ENCODE measurements at places on chromosomes 3 and 15. TPM values are rescaled to one million over a fixed set of nuclear protein-coding genes. Genes with fewer than 3 reads are reported as not detected.
A peak's percentile ranks its signal among the peaks of the same experiment; 100 is the strongest.

GRCh38 chr15:42723068-42723467 is 13.9 kb downstream of the CDAN1 start:
- no peak for DNase-seq

Gene PAQR9
- not detected for total RNA-seq

DNA sequence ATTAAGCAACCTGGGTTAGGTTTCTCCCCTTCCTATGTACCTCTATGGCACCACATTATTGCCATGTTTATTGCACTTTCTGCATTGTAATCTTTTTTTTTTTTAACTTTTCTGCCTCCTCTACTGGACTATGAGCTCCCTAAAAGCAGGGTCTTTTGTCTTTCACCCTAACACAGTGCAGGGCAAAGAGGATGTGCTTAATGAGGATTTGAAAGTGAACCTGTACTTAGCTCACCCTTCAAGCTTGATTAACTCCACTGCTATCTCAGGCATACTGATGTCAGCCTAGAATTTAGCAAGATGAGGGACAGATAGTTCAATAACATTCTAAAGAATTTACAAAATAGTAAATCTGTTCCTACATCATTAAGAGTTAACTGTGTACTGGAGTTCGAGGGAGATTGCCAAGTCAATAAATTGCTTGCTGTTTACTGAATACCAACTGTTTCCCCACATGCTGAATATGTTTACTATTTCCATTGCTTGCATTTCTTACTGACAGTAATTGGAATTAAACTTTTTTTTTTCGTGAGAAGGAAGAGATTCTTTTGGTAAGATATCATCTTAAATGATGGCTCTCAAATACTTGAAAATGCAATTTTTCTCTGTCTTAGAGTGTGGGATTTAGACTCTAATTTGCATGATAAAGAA is 15.7 kb upstream of the PPARG start:
- DNase-seq, result no peak

DNA sequence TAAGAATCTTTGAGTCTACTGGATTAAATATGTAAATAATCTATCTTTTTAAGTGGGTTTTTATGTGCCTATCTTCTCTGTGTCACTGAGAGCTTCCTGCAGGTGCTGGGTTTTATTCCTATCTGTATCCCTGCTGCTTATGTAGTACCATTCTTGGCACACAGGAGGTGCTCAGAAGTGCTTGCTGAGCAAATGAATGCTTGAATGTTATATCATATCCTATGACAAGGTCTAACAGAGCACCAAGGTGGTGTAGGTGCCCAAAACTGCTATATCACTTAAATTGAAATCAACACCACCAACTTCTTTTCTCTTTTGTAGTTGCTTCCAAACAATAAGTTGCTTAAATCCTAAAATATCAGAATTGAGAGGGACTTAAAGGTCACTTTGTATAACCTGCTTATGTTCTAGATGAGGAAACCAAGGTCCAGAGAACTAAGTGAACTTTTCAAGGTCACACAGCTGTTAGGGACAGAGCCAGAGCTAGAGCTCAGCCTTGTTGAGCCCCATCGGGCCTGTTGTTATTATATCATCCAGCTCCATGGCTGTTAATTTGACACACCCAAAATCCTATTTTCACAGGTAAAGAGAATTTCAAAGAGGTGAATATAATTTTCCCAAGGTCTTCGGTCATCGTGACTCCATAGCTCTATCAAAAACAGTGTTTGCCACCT is 46.0 kb downstream of the CCNL1 start:
- DNase-seq, result no peak

- peak; percentile 60 for DNase-seq
Measured at GRCh38 chr15:31387479-31388118, 61.0 kb downstream of the KLF13 start.

DNA sequence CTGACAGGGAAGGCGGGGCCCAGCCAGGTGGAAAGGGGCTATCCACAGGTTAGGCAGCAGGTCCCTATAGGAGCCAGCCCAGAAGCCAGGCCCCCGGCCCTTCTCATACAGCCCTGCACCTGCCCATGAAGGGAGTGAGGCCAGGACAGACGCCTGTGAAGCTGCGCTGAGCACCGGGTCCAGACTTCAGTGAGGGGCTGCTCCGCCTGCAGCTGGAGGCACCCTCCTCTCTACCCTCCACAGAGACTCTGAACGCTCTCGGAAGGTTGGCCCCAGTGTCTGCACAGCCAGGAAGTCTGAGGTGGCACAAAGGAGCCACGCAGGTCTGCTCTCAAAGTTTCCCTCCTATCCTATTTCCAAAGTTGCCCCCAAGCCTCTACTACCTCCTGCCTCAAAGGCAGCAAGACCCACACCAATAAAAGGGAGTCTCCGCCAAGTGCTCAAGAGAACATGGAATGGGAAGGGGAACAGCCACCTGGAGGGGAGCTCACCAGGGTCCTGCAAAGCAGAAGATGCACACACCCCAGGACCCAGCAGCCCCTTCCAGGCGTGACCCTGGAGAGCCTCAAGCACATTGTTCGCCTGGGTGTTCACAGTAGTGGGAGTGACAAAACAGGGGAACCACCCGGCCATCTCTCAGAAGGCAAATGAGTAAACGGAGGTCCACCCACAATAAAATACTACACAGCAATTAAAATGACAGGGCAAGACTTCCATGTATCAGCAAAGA is 19.5 kb downstream of the XXYLT1 start:
- no peak for DNase-seq

DNA sequence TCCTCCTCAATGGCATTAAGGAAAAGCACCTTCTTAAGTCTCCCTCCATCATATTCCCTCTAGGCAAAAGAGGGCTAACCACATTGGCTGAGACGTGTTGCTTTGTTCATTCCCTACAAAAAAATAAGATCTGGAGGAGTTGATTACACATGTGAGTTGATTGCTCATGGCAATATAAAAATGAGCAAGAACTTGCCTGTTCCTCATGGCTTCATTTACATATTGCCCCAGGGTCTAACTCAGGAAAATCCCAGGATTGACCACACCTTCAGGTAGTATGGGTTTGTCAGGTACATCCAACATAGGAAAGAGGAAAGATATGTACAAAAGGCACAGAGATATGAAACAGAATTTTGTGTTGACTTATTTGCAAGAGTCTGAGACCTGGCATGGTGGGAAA is 35.5 kb downstream of the NFKBIZ start:
- DNase-seq, result no peak

DNA sequence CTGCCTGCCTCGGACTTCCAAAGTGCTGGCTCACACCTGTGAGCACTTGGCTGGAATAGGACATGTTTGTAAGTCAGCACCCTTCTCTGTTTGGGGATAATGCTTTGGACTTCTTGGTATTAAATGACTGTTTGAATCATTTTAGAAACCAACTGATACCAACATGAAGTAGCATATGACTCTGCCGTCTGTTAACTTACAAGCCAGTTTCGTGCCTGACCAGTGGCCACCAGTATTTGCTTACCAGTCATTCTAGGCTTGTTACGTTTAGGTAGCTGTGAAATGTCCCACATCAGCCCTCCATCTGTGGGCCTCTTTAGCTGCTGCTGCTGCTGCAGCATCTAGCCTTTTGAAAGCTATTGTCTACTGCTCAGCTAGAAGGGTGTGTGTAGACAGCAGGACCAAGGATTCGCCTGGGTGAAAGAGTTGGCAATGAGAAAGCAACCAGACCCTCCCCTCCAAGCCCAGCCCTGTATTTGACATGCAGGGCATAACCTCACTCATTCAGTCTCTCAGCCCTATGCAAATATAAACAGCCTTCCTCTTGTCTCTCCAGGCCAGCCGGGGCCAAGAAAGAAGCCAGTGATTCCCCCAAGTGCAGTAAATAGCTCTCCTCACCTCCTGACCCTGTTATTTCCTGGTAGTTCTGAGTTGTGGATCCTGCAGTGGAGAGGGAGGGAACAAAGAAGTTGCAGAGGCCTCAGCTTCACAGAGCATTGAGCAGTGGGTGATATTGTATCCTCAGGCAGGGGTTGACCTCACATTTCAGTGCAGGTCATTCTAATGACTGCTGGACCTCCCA is 51.0 kb downstream of the NKIRAS1 start:
- DNase-seq, result peak; percentile 24

Gene NANOGP8
- total RNA-seq, result not detected

Gene TNFAIP8L3
- total RNA-seq, result 8.2 TPM

DNA sequence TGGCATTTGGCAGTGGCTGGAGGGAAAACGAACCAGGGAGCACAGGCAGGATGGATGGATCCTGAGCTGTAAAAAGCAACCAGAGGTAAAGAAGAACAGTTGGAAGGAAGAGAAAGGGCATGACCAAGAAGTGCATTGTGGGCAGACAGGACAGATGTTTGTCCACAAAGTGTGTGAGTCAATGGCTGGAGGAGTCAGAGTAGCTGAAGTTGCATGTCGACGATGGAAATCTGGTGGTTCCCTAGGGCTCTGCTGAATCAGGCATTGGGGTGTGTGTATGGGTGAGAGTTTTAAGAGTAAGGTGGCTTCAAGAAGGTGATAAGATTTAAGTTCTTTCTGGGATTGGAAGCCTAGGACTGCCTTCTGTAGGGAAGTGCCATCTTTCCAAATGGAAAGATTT is 214.0 kb upstream of the BHLHE40 start:
- DNase-seq, result no peak

DNA sequence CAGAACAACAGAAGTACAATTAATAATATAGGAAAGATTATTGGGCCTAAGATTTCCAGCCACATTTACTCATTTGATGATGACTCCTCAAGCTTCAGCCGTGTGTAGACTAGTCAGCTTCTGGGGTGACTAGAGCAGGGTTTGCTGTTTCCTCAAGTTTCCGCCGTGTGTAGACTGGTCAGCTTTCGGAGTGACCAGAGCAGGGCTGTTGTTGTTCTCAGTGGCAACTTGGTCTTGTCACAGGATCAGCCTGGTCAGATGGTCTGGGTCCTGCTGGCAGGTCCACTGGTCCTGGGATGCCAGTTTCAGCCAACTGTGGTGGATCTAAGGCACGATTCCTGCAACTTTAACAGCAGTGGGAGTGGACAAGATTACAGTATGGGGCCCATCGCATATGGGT is 21.8 kb upstream of the NOX5 start:
- DNase-seq, result no peak

GRCh38 chr3:86239946-86240345 is 751.0 kb downstream of the VGLL3 start:
- DNase-seq, result no peak

Gene ARNT2
- total RNA-seq, result 2.8 TPM

- no peak for DNase-seq
Measured at GRCh38 chr3:188119846-188120245, 34.1 kb upstream of the LPP start.

Gene SERPINI1
- 1.3 TPM for total RNA-seq

- DNase-seq, result no peak
Measured at GRCh38 chr3:48830715-48831114, 17.0 kb downstream of the PRKAR2A start.

Gene MASP1
- 70.1 TPM for total RNA-seq

- DNase-seq, result no peak
Measured at GRCh38 chr15:53716909-53717876, 42.3 kb downstream of the WDR72 start.

Gene ARHGEF26
- total RNA-seq, result 46.4 TPM

GRCh38 chr3:153246806-153247205 is 84.8 kb downstream of the RAP2B start:
- DNase-seq, result no peak

GRCh38 chr3:115384381-115384780 is 237.3 kb upstream of the ZBTB20 start:
- no peak for DNase-seq

- no peak for DNase-seq
Measured at GRCh38 chr15:27826902-27827714, 272.0 kb downstream of the OCA2 start.

GRCh38 chr3:60282866-60283265 is 968.4 kb downstream of the FHIT start:
- no peak for DNase-seq

GRCh38 chr3:111737706-111738086 is 121.4 kb upstream of the PHLDB2 start:
- peak; percentile 20 for DNase-seq

GRCh38 chr3:171688002-171688401 is 122.3 kb downstream of the PLD1 start:
- DNase-seq, result no peak

Gene CPN2
- not detected for total RNA-seq

Data from mucosa of descending colon (tissue), 3 donors.